T1000 (cell line): ENCODE measurements at places on chromosomes 5 and 9.

DNA sequence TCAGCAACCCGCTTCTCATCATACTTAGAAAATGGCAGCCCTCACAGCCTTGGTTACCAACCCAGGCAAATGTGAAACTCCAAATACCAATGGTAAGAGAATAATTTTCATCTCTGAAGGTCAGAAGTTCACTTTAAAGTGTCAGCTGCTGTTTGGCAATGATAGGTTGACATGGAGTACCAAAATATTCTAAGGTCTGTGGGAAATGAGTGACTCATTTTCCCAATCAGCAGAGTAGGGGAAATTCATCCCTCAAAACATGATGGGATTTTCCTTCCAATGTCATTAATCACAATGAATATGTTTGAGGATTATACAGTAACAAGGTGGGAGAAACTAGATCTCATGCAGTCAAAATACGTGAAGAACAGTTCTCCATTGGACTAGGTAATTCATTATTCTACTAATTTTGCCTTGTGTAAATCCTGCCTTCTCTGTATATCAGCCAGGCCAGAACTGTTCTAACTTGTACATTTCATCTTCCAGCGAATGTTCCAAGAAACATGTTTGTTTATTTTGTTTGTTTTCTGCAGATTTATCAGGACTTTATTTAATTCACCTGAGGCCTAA is 53.1 kb upstream of the ERBIN start:
- DNase-seq = no peak

- DNase-seq = no peak
Measured at GRCh38 chr9:126809068-126809467, 4.2 kb downstream of the ZBTB43 start.

DNA sequence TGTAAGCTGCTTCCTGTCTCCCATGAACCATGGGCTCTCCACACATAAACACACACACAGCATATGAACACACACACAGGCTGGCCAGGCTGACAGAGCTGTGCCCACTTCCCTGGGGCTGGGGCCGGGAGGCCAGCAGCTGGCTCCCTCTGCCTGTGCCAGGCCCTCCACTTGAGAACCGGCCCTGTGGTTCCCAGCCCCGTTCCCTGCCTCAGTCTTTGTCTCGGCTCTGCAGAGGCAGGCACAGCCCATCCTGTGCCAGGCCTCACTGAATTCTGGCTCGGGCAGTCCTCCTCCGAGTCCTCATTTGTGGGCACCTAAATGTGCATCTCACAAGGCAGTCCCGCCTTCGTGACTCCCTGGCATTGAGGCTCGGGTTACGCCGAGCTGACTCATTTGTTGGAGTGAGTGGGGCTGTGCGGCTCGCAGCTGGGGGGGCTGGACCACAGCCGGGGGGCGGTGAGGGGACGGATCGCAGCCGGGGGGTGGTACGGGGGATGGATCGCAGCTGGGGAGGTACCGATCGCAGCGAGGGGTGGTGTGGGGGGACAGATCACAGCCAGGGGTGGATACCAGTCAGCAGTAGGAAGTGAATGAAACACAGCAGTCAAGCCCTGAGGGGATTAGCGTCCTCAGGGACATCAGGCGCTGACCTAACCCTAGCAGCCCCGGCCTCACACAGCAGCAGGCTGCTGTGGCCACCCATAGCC is 72.3 kb downstream of the PSMB7 start:
- DNase-seq = peak; percentile 93

- DNase-seq = no peak
Measured at GRCh38 chr5:56480078-56480704, 247.1 kb upstream of the ANKRD55 start.

DNA sequence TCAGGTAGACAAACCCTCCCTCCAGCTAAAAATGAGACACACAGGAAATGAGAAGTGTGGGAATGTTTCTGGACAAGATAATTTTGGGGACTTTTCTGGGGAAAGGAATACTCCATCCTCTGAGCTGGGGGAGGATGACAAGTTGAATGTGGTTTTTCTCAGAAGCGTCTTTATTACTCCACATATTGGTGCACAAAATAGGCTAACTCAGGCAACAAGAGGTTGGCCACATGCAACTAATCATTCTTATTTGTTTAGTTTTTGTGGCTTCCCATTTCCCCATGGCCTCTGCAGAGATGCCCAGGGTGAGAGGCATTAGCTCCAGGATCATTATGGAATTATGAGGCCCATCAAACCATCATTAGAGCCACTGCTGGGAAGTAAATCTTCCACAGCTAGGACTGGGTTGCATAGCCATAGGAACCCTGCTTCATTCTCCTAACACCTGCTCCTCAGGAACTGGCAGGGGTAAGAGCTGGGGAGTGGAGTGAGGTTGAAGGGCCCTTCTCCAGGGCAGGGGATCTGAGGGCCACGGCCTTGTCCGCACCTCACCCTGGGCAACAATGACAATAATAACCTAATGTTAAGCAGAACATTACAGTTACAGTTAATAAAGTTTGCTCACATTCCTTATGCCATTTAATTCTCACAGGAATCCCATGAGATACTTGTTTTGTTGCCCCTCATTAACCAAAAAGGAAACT is 9.3 kb upstream of the SIL1 start:
- no peak for DNase-seq

DNA sequence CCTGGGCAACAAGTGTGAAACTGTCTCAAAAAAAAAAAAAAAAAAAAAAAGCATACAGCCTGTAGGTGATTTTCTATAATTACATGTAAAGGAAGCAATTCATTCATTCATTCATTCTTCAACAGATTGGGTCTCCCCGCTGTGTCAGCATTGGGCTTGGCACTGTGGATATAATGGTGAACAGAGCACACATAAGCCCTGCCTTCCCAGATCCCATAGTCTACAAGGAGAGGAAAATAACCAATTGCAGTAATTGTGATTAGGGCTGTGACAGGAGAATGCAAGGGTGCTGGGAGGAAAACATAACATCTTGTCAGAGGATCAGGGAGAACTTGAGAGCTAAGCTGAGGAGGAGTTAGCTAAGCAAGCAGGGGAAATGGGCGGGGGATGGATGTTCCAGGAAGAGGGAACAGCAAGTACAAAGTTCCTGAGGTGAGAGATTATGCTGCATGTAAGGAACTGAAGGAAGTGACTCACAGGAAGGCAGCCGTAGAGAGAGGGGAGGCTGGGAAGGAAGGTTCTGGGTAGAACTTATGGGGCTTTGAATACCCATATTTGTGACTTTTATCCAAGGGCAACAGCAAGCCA is 24.0 kb upstream of the KLF9 start:
- DNase-seq = no peak

GRCh38 chr5:53368516-53368915 is 111.9 kb upstream of the FST start:
- no peak for DNase-seq
